ENCODE measurements at places on chromosomes 13 and 19.

GRCh38 chr13:67664502-67664901 lies 434.4 kb upstream of the PCDH9 start:
- DNase-seq = no peak

DNA sequence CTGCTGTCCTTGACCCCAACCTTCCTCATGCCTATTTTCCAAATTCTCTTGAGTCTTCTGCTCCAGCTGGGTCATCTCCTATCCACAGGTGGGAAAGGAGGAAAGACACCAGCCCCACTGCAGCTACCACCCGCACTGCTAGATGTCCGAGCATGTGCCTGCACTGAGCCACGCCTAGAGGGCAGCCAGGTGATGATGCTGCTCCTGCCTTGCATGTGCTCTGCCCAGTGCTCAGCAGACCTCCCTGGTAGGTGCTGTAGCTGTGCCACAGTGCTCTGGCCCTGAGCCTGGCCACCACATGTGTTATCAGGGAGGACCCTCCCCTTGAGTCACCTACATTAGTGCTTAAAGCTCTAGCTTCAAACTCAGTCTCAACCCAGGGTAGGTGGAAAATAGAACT lies 6.9 kb upstream of the CYSLTR2 start:
- no peak for DNase-seq

DNA sequence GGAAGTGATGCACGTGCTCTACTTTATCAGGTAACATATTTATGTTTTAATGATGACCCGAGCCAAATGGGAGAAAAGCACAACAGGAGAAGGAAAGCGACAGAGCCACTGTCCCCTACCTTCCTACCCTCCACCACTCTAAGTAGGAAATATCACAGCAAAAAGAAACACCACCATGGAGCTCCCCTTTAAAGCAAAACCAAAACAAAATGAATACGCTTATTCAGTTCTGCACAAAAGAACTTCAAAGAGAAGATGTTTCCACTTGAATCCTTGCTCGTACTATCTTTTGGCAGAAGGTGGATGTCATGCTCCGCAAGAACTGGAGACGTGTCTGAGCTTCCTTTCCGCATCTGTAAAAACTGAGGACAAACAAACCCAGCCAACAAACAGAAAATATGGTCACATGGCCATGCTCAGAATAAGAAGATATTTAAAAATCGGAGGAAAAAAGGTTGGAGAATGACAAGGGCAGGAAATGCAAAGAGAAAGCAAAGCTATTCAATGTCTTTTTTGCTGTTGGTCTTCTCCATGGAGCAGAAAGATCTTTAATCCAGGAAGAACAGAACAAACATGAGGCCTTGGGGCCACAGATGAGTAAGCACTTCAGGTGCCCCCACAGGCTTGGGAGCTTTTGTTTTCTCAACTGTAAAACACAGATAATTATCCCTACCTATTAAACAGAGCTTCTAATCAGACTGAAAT lies 19.5 kb downstream of the N4BP2L1 start:
- no peak for DNase-seq

GRCh38 chr13:97135883-97136282 lies 86.2 kb upstream of the MBNL2 start:
- no peak for DNase-seq

DNA sequence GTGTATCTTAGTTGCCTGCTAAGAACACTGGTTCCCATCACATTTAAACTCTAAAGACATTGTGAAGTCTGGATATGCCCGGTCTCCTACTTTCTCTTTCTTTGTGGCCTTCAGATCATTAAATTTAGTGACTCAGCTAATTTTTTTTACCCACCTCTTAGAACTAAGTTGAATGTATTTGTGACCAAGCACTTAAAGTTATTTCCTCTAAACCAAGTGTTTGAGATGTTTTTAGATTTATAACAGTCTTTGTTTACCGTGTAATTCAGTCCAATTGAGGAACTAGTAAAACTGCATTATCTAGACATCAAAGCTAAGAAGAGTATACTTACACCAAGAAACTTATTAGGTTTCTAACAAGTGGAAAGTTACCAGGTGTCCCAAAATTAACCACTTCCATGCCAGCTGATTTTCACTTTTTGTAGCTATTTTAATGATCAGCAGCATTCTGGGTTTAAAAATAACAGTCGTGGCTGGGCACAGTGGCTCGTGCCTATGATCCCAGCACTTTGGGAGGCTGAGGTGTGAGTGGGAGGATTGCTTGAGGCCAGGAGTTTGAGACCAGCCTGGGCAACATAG lies 53.1 kb downstream of the ARHGAP35 start:
- DNase-seq = no peak

- DNase-seq = no peak
These were observed 179.1 kb downstream of the RBM26 start for GRCh38 chr13:79226938-79227337.

DNA sequence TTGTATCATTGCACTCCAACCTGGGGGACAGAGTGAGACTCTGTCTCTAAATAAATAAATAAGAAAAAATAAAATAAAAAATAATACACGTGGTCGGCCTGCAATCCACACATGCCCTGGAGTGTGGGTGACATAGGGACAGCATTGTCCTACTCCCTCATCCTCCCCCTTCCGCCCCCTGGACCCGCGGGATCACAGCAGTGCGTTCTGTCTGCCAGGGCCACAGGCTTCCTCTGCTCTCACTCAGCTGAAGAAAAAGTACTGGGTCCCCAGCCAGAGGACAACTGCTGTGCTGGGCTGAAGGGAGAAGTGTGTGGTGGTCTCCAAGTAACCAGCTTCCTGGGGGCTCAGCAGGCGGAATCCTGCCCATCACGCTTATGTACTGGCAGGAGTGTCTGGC lies 6.3 kb downstream of the BCAT2 start:
- DNase-seq = no peak

GRCh38 chr19:36120092-36120983 lies 5.1 kb downstream of the TBCB start:
- no peak for DNase-seq

- no peak for DNase-seq
These were observed 30.4 kb upstream of the TIMM44 start for GRCh38 chr19:7973883-7974282.

DNA sequence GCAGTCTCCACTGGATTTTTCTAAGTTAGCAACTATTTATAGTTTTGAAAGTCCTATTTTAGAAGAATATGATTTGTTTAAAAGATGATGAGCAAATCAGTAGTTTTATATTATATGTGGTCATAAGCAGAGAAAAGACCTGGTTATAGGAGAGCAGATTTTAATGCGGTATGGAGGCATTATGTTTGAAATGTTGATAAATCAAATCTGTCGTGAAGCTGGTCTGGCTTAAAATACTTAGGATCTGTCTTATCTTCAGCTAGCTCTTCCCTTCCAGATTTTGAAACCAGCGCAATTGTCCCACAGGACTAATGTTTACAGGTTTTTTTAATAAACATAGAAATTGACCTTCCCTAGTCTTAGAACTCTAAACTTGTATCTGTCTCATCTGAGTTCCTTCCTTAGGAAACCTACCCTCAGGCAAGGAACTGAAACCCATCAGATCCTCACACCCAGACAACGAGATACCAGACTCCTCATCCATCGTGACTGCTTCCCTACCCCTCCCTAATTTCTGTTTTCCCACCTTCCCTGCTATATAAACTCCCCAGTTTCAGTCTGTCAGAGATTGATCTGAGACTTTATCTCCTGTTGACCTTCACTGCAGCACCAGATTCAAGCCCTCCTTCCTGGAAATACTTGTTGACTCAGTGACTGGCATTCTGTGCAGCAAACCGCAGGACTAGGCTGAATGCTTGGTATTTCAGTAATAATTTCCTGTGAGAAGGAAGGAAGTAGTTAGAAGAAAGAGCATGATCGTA lies 37.8 kb upstream of the CXCL17 start:
- no peak for DNase-seq

GRCh38 chr13:98313922-98314292 lies 136.8 kb upstream of the RNF113B start:
- DNase-seq = no peak

DNA sequence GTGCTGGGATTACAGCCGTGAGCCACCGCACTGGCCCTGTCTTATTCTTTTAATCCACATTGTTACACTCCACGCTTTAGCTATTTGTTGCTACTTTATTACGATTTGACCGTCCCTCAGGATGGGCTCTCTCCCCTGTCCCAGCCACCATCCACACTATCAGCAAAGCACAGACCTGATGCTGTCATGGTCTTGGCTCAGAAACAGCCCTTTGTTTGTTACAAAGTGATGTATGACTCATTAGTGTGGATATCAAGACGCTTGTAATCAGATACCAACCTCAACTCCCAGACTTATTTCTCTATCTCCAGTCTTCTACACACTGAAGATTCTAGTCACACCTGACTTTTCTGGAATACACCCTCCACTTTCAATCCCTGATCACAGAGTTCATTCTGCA lies 84.6 kb upstream of the FREM2 start:
- DNase-seq = no peak

GRCh38 chr19:7925171-7925851 lies 624 bp downstream of the CTXN1 start:
- DNase-seq = peak; percentile 47

DNA sequence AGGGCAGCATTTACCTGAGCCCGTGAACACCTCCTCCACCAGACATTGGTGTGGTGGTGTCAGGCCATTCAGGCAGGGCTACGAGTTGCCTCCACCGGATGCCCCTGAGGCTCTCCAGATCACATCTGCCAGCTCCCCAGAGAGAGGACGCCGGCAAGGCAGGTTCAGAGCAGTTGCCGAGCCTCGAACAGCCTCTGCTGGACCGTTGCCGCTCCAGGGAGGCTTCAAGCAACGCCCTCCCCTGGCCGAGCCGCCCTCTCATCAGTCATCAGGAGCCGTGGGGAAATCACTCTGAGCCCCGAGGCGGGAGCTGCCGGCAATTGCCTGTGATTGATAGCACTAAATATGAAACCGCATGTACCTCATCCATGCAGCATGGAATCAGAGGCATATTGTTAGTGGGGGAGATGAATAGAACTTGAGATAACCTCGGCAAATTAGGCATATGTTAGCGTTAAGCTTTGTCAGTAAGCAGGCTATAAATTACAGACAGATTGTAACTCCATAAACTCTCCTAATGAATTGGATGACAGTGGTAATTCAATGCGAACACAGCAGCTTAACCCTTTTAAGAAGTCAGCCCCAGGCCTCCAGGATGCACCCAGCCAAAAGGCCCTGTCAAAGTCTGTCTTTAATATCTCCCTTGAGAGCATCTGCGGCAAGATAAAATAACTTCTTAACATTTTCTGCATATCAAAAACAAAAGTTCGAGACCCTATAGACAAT lies 29.8 kb upstream of the SPACA7 start:
- no peak for DNase-seq

GRCh38 chr13:34521171-34521570 lies 420.9 kb upstream of the NBEA start:
- no peak for DNase-seq

DNA sequence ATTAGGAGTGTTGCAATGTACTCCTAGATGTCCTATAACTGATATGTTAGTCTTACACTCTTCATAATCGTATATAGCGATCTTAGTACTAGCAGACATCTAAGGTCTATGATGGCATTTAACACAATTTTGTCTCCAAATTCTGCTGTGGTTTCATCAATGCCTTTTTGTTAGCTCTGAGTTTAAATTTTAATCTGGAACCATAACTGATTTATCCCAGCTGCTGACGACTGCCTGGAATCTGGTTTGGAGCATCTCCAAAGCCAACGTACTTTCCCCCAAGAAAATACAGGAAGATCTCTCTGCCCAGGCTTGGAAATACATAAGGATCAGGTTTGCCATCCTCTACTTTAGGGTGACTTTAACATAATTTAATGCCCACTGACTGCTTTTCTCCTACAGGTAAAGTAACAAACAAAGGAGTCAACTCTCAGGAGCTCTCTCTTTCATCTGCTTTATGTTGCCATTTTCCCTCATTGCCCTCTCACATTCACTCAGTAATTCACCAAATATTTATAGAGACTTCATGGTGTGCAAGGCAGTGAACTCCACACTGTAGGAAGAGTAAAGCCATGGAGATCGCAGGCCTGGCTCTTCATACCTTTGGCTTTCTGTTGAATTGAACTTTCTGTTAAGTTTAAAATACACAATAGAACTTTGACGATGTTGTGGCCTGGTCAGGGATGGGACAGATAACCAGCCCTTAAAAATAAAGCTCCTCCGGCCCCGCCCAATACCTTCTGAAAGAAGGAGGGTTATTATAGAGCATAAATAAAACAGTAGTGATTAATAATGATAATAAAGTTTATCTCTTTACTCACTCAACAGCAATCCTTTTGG lies 23.3 kb upstream of the SPART start:
- DNase-seq = peak; percentile 27

DNA sequence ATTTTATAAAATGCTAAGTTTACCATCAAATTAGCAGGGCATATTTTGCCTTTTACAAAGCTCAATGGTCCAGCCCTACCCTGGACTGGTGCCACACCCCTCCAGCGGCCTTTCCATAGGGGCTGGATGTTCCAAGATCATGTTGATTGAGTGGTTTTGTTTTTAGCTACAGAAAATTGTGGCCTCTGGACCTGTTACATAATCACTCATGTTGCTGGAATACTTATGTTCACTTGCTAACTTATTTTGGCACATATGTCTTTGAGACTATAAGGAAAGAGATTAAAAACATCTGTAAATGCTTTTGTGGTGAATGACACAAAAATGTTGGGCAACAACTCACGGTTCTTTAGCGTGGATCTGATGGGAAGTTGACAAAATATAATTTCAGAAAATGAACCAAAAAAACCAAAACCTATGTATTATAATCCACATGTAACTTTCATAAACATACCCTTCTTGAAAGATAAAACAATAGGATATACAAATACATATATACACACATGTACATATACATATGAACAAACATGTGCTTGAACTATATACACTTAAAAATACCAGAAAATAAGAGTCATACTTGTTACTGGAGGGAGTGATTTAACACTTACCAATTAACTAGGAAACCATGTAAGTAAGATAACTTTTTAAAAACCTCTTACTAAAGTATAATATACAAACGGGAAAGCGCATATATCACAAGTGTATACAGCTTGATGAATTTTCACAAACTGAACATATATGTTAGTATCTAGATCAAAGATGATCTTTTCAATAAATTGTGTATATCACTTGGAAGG lies 46.6 kb upstream of the SLC15A1 start:
- peak; percentile 91 for DNase-seq

- no peak for DNase-seq
These were observed 2034.0 kb downstream of the OLFM4 start for GRCh38 chr13:55062662-55063061.

GRCh38 chr13:36192166-36192565 lies 22.2 kb downstream of the SOHLH2 start:
- DNase-seq = no peak

DNA sequence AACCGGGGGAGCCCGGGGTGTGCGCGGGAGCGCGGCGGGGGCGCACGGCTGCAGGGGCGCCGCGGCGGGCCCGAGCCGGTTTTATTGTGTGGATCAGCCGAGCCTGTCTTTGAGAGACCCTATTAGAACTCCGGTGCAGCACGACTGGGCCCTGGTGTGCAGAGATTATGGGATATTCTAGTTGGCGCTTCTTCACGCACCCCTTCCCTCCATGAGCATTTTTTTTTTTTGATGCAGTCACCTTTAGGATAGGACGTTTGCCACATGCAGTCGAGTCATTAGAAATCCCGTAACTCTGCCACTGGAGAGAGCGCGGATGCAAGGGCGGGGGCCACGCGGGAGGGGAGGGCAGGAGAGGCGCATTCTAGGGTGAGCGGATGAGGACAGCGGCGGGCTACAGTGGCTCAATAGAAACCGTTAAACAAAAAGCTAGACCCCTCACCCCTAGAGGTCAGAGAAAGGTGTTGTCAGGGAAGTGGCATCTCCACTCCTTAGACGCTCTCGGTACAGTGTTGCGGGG lies 3.7 kb downstream of the FGF9 start:
- DNase-seq = no peak

- no peak for DNase-seq
These were observed 604.2 kb upstream of the PCDH20 start for GRCh38 chr13:62019858-62020257.

- no peak for DNase-seq
These were observed 4.8 kb upstream of the SOX1 start for GRCh38 chr13:112062072-112062567.
